Stimulated activated CD8-positive, alpha-beta memory T cell treated with anti-CD3 and anti-CD28 coated beads, Interleukin-4, amount 100 ng/mL, for 24 hours (primary cell): ENCODE measurements at places on chromosomes 16 and 17.

DNA sequence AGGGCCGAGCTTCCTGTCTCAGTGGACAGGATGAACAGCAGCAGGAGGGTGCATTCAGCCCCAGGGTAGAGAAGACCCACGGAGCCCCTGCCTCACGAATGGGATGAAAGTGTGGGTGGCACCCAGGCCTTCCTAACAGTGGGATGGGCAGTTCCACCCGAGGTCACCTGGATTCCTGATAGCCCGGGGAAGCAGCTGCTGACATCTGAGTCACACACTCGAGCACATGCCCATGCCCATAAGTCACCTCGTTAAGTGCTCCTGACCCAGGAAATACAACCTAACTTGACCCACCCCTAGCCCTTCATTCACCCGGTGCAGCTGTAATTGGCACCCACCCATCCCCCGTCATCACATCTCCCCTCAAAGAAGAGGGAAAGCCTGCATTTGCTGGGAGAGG is 85.3 kb upstream of the FOXF1 start:
- DNase-seq, result no peak

DNA sequence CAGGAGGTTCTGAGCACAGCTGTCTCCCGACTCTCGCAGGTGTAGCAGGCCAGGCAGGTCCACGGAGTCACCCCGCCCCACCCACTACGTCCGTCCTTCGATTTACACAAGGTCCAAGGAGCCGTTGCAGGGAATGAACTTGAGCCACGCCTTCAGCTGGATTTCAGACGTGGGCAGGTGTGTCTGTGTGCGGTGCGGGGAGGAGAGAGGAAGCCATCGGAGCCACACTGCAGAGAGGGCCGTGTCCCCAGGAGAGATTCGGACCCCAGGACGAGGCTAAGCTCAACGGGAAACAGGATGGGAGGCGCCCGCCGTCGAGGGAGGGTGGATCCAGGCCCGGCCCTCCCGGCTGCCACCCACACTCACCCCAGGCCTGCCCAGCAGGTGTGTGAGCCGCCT is 50.3 kb downstream of the RPH3AL start:
- no peak for DNase-seq

- no peak for DNase-seq
Observed at GRCh38 chr17:80224683-80225082, 4.5 kb downstream of the SLC26A11 start.

DNA sequence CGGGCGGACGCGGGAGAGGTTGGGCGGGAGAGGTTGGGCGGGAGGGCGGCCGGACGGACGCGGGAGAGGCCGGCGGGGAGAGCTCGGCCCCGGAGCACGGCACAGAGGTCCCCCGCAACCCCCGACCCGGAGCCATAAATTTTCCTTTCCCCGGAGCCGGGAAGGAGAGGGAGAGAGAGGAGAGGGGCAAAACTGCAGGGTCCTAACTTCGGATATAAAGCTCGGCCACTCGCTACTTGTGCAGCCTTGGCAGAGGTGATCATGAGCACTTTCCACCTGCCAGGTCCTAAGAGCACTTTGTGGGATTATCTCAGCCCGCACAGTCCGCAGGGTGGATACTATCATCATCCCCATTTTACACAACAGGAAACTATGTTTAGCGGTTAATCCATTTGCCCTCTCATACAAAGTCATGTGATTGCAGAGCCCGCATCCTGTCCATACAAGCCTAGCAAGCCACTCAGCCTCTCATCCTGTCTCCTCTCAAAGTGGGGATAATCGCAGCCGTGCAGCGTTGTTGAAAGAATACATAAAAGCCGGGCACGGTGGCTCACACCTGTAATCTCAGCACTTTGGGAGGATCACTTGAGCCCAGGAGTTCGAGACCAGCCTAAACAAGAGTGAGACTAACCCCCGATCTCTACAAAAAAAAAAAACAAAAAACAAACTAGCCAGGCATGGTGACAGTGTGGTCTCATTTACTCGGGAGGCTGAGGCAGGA is 780 bp upstream of the DCAKD start:
- DNase-seq, result peak; percentile 7

GRCh38 chr16:12431561-12431960 is 372.1 kb downstream of the CPPED1 start:
- no peak for DNase-seq

- DNase-seq, result no peak
Observed at GRCh38 chr16:7990626-7991260, 599.6 kb downstream of the TMEM114 start.

GRCh38 chr16:72847187-72848027 is 200.5 kb downstream of the ZFHX3 start:
- DNase-seq, result no peak

DNA sequence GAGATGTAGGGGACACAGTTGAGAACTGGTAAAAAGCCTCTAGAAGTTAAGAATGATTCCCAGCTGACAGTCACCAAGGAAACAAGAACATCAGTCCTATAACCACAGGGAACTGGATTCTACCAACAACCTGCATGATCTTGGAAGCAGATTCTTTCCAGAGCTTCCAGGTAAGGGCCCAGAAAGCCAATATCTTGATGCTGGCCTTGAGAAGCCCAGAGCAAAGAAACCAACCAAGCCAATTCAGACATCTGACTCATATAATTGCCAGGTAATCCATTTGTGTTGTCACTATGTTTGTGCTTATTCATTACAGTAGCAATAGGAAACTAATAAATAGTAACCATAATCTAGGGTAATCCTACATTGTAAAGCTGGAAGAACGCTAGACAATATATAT is 81.6 kb downstream of the CACNG1 start:
- no peak for DNase-seq

GRCh38 chr16:86669937-86670749 is 91.8 kb downstream of the FOXL1 start:
- DNase-seq, result no peak
